ENCODE measurements at places on chromosomes 3 and 15. TPM values are rescaled to one million over a fixed set of nuclear protein-coding genes. Genes with fewer than 3 reads are reported as not detected.

Gene DLL4
- total RNA-seq: 49.5 TPM

Gene CASR
- 0.05 TPM for total RNA-seq

Gene OR5H1
- not detected for total RNA-seq

Gene STOML1
- total RNA-seq: 18.9 TPM

Gene COPG1
- total RNA-seq: 122 TPM

Gene SENP8
- 4.8 TPM for total RNA-seq

Gene SPESP1
- total RNA-seq: 0.93 TPM

Gene ZCWPW2
- 2.6 TPM for total RNA-seq

Gene CAMK2N2
- total RNA-seq: 1.1 TPM

Gene TTLL13
- not detected for total RNA-seq

Gene BSN
- total RNA-seq: 14.3 TPM

Gene MOBP
- not detected for total RNA-seq

Gene MORC1
- not detected for total RNA-seq

Gene CLSTN2
- total RNA-seq: 26.9 TPM

Gene KLHL6
- 2.5 TPM for total RNA-seq

Gene MRAS
- 30.2 TPM for total RNA-seq

Gene SNTN
- not detected for total RNA-seq

Gene LARP6
- total RNA-seq: 8.9 TPM

Gene P3H2
- 46.3 TPM for total RNA-seq

Gene EIF4E3
- total RNA-seq: 17.3 TPM

Gene TRPM1
- total RNA-seq: 52.6 TPM

Gene CRYGS
- total RNA-seq: 2,965 TPM

Gene SGO1
- total RNA-seq: 6.6 TPM

Gene GPR160
- 61.7 TPM for total RNA-seq

Gene POPDC2
- total RNA-seq: 2.4 TPM

Gene ZNF620
- 15.3 TPM for total RNA-seq

Gene CAMP
- total RNA-seq: not detected

Gene DPH6
- 43.5 TPM for total RNA-seq

Gene AMIGO3
- total RNA-seq: not detected

Gene RETNLB
- total RNA-seq: not detected

Gene HDC
- 3.8 TPM for total RNA-seq

Gene CACNA1D
- total RNA-seq: 25.9 TPM

Gene GRK7
- total RNA-seq: 1.3 TPM

Gene EPM2AIP1
- total RNA-seq: 53.5 TPM

Gene GUCA1C
- total RNA-seq: 14.0 TPM

Gene STRIT1
- total RNA-seq: not detected

Gene CX3CR1
- total RNA-seq: 1.8 TPM

Gene ALG3
- total RNA-seq: 27.2 TPM

Gene BTBD1
- 112 TPM for total RNA-seq

Gene VGLL3
- total RNA-seq: 20.8 TPM

Gene HERC2
- total RNA-seq: 80.4 TPM

Gene VILL
- 14.9 TPM for total RNA-seq

Gene NOP10
- total RNA-seq: 58.9 TPM

Gene IL12A
- not detected for total RNA-seq

Gene RPUSD3
- 29.3 TPM for total RNA-seq

Gene ZNF621
- 21.1 TPM for total RNA-seq

Gene ZBTB20
- total RNA-seq: 95.2 TPM

Gene PGBD4
- 2.1 TPM for total RNA-seq

Gene TMEM40
- 0.82 TPM for total RNA-seq

Gene LRRFIP2
- total RNA-seq: 73.2 TPM

Gene KIF15
- total RNA-seq: 10.6 TPM

Gene ASB14
- 0.33 TPM for total RNA-seq

Gene SRGAP3
- total RNA-seq: 90.3 TPM

Gene RTP1
- not detected for total RNA-seq

Gene TMEM45A
- 16.9 TPM for total RNA-seq

Gene CMTM7
- 6.9 TPM for total RNA-seq

Measured in camera-type eye (tissue), 1 donor.